Skin of body (tissue), 3 donors: ENCODE measurements at places on chromosomes 6 and 20. TPM values are rescaled to one million over a fixed set of nuclear protein-coding genes. Genes with fewer than 3 reads are reported as not detected.

DNA sequence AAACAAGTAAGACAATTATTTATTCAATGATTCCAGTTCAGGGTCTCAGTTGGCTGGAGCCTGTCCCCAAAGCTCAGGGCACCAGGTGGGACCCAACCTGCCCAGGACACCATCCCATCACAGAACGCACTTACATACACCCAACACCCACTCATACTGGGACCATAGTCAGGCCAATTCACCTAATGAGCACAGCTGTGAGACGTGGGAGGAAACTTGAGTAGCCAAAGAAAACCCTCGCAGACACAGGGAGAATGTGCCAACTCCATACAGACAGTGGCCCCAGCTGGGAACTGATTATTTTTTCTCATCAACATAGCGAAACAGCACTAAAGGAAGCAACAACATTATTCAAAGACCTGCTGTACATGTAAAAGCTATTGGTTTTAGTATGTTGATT lies 58.6 kb upstream of the DOK5 start:
- DNase-seq: no peak

GRCh38 chr6:14506656-14507246 lies 389.2 kb downstream of the CD83 start:
- DNase-seq: no peak

GRCh38 chr6:128899341-128900050 lies 16.6 kb downstream of the LAMA2 start:
- DNase-seq: no peak

GRCh38 chr6:35021004-35021403 lies 120.1 kb downstream of the TCP11 start:
- no peak for DNase-seq

DNA sequence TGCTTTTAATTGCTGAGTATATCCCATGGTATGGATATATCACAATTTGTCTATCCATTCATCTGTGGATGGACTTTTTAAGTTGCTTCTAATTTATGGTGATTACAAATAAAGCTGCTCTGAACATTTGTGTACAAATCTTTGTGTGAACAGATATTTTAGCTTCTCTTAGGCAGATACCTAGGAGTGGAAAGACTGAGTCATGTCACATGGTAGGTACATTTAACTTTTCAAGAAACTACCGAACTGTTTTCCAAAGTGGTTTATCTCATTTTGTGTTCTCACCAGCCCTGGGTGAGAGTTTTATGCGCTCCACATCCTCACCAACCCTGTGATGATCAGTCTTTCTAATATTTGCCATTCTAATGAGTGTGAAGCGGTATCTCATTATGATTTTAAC lies 31.0 kb upstream of the ZNFX1 start:
- DNase-seq: no peak

DNA sequence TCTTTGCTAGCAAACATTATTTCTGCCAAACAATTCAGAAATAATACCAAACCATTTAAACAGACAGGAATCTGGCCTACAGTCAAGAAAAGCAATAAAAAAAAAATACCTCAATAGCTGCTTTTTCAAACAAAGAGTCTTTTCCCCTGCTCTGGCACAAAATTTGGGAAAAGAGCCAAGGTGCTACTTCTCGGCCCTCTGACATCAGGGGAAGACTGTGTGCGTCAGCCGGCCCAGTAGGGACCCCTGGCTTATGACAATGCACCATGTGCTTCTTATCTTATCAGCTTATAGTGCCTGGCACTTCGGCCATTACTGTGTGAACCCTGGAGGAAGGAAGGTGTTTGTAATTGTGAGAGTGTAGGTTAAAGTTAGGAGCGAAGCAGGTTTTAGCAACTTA lies 89.4 kb downstream of the PDE10A start:
- peak; percentile 2 for DNase-seq

- DNase-seq: no peak
Observed at GRCh38 chr6:130020073-130020906, 1.9 kb downstream of the L3MBTL3 start.

The SYCP2 gene
- 5.8 TPM for total RNA-seq

The COL9A1 gene
- total RNA-seq: 1.8 TPM

The TFAP2B gene
- total RNA-seq: 2.8 TPM

The RIPOR3 gene
- total RNA-seq: 16.1 TPM

The BPIFA2 gene
- total RNA-seq: not detected

The SLC13A3 gene
- total RNA-seq: 1.8 TPM

The PRDM13 gene
- not detected for total RNA-seq

The PTGIS gene
- total RNA-seq: 14.0 TPM

The SMLR1 gene
- not detected for total RNA-seq

The SLC22A2 gene
- not detected for total RNA-seq

The LEMD2 gene
- 39.2 TPM for total RNA-seq
